ENCODE measurements at places on chromosomes 6 and 20.

- no peak for DNase-seq
Measured at GRCh38 chr6:41965429-41966213, 24.0 kb upstream of the CCND3 start.

DNA sequence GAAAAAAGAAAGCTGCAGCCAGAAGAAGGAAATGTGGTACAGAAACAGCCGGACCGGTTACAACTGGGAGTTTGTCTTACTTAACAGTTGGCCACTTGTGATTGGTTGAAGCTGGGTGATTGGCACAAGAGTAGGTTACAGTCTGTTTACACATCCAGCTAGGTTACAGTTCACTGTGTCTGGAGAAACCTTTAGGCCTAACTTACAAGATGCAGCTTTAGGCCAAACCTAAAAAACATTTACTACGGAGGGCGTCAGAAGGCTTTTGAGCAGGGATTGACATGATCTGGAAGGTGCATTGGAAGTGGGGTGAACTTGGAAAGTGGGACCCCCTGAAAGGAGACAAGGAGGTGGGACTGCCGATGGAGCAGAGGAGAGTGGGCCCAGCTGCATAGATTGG, 122.3 kb downstream of the BANF2 start:
- DNase-seq: no peak

DNA sequence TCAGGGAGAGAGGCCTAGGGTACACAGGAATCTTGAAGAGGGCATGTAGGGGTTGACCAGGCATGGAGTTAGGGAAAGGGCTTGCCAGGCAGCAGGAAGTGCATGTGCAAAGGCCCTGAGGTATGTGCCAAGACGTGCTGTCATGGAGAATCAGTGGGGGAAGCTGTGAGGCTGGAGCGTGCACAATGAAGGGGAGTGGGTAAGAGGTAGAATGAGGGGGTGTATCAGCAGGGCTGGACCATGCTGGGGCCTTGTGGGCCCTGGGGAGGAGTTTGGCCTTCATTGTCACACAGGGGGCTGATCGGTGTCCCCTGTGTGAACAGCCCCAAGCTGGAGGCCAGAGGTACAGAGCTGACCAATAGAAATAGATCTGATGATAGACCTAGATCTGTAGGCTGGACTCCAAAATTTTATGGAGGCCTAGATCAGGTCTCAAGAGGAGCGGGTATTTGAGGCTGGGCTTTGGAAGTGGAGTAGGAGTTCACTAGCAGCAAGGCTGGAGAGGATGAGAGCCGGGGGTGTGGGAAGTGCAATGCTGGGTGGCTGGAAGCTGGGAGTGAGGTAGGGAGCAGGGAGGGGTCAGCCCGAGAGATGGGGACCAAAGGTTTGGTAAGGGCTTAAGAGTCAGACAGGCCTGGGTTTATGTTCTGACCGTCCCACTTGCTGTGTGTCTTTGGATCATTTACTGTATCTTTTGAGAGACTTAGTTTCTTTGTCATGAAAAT, 3.0 kb downstream of the SRC start:
- DNase-seq: no peak

DNA sequence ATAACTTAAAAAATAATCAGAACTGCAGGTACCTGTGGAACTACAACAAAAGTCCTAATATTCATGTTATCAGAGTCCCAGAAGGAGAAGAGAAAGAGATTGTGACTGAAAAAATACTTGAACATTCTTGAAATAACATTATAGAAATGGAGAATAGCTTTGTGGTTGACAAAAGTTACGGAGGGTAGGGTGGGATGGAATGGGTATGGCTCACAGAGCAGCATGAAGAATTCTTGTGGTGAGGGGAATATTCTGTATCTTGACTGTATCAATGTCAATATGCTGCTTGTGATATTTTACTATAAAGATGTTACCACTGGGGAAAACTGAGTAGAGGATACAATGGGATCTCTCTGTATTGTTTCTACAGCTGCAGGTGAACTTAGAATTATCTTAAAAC, 122.5 kb downstream of the DST start:
- no peak for DNase-seq

DNA sequence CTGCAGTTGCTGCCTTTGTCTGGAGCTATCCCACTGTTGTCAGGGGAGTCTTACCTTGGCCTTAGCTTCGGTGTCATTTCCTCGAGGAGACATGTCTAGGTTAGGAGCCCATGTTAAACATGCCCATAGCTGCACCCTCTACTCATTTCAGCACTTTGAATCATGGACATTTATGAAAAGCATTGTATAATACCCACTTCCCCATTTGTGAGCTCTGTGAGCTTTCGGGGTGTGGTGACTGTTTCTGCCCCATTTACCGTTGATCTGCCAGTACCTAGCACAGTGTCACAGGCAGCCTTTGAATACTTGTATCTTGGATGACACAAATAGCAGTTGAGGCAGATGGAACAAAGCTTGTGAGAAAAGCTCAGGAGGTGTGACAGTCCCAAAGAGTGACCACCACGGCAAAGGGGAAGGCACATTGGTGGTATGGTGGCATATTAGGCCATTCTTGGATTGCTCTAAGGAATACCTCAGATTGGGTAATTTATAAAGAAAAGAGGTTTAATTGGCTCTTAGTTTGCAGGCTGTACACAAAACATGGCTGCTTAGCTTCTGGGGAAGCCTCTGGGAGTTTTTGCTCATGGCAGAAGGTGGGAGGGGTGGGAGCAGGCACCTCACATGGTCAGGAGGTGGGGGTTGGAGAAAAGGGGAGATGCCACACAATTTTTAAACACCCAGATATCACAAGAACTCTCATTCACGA, 42.0 kb downstream of the JARID2 start:
- DNase-seq: no peak

- no peak for DNase-seq
Measured at GRCh38 chr6:13811627-13812358, 2.6 kb downstream of the MCUR1 start.

- peak; percentile 23 for DNase-seq
Measured at GRCh38 chr20:11847827-11848226, 69.9 kb upstream of the BTBD3 start.

- DNase-seq: no peak
Measured at GRCh38 chr6:82085701-82086100, 161.8 kb downstream of the IBTK start.

DNA sequence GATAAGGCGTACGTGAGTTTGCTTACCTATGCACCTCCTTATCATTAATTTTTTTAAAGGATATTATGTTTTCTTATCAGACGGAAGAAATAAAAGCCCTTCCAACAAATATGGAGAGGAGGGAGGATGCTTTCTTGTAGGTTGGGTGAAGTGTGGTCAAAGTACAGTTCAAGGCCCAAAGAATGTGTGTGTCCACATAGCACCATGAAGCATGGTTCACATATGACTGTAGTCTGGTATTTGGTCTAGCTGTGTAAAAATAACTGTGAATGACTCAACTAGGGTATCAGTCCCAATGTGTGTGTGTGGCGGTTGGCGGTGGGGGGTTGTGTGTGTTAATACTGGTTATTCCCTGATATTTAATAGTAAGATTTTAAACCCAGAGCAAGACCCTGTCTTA, 212.7 kb downstream of the TMEM242 start:
- no peak for DNase-seq

DNA sequence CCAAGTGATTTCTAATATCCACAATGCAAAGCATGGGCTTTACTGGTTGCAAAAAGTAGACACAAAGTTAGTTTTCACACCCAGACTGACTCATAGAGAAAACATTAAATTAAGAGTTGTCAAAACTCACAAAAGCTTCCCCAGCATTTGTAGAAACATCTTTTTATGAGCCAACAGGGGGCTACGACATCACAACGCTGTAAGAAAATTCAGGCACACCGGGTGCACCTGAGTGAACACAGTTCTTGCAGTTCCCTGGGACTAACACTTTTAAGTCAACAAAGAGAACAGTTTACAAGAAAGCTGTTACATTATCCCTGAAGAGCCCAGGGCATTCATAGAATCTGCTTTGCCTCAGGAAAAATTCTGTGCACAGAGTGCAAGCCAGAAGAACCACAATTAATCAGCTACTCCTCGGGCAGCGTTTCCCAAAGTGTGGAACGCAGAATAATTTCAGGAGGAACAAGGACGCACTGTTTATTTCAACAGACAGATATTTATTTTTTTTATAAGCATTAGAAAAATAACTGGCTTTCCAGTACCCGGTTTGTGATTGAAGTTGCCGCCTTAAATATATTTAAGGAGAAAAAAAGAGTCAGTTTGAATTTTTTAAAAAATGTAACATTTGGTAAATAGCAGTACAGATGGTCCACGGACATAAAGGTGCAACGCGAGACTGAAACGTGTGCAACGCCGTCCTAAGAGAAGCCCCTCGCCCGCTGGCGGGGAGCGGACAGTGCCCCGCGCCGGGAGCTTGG, 1.2 kb downstream of the NCOA5 start:
- no peak for DNase-seq

DNA sequence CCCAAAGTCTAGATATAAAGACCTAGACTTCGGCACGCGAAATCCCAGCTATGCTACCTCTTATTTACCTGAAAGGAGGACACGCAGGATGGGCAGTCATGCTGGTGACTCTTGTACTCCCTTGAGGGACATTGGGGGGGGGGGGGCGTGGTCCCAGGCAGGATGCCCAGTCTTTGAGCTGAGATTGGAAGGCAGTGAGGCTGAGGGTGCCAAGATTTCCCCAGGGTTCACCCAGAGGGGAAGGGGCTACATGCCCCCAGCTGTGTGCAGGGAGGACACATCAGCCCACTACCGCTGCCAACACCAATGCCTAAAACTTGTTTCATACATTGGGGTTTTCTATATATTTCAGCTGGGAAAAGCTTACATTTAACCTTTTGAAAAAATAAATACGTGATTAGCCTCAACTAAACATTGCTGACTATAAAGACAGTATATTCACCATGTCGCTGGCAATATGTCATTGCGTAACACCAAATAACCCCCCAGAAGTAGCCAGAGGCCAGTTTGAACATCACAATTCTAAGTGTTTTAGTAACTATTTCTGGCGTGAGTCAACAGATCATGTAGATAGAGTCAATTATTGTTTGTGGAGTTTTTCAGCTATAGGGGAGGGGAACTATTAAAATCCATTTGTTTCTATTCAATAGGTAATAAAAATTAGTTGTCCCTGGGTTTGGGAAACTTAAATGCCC, 21.6 kb downstream of the MGME1 start:
- DNase-seq: no peak

GRCh38 chr6:42125231-42125630, 17.2 kb downstream of the C6orf132 start:
- DNase-seq: no peak

DNA sequence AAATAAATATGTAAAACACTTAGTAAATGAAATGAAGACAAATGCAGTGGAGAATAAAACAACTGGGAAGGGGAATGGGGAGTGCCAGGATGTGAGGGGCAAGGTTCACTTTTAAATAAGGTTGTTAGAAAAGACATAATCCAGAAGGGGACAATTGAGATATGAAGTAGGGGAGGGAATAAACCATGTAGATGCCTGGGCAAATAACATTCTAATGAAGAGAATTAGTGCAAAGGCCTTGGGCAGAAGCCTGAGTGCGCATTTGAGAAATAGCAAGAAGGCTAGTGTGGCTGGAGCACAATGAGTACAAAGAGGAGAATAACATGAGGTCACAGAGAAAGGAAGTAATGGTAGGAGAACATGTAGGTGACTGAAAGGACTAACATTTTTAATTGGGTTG, 2.4 kb downstream of the CEP57L1 start:
- no peak for DNase-seq

- no peak for DNase-seq
Measured at GRCh38 chr6:168774381-168774780, 333.4 kb downstream of the SMOC2 start.

- no peak for DNase-seq
Measured at GRCh38 chr6:127923135-127923534, 22.3 kb upstream of the THEMIS start.

GRCh38 chr6:170253226-170253909, 37.5 kb downstream of the DLL1 start:
- no peak for DNase-seq

DNA sequence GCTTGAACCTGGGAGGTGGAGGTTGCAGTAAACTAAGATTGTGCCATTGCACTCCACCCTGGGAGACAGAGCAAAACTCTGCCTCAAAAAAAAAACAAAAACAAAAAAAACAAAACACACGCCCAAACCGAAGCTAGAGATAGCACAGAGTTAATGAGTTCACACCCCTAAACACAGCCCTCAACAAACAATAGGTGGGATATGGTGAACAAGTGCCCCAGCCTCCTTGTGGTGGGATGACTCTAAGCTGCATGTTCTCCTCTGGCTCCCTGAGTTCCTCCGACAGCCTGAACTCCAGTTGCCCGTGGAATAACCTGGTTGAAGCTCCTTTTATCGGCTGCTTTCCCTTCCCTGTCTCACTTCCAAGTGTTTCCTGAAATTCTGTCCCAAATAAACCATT, 22.1 kb upstream of the DSN1 start:
- no peak for DNase-seq

DNA sequence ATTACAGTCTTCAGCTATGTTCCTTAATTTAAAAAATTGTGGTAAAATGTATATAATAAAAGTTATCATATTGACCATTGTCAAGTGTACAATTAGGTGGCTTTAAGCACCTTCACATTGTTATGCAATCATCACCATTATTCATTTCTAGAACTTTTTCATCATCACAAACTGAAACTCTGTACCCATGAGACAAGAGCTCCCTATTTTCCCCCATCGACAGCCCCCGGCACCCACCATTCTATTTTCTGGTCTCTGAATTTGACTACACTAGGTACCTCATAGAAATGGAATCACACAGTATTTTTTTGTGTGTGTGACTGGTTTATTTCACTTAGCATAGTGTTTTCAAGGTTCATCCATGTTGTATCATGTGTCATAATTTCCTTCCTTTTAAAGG, 39.7 kb upstream of the FYN start:
- DNase-seq: no peak

GRCh38 chr6:37495244-37495934, 4.3 kb downstream of the CCDC167 start:
- no peak for DNase-seq

DNA sequence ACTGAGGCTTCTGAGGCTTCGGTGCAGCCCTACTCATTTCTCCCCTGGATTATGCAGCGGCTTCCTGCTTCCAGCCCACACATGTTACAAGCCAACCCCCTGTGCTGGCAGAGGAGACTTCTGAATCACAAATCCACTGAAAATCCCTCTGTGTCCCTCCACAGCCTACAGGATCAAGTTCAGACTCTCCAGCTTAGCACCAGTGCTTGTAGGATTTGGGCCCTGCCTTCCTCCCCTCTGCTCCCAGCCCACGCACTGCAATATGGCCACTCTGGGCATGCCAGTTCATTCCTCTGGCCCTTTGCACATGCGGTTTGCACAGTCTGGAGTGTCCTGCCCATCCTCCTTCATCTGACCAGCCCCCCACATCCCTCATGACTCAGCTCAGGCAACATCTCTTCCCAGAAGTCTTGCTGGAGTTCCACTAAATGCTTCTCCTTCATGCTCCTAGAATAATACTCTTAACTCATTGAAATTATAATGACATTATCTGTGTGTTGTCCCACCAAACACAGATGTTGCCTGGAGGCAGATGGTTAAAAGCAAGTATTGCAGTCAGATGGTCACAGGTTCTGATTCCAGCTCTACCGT, 15.9 kb upstream of the MDGA1 start:
- no peak for DNase-seq

DNA sequence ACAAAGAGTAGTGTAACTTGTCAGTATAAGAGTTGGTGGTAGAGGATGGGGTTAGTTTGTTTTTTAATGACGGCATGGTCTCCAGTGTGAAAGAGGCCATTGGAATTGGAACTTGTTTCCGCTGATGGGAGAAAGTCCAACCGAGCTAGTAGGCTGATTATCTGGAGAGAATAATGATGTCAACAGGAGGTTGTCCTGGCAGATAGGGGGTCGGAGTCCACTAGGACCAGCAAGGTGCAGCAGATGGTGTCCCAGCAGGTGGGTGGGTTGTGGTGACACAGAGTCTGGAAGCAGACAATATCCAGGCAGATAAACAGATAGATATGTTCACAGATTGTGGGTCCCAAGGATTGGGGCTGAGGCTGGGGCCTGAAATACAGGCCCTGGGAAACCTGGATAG, 35.1 kb downstream of the PKIB start:
- DNase-seq: no peak

All from HS-27A (cell line).